ENCODE measurements at places on chromosomes 4 and X. TPM values are rescaled to one million over a fixed set of nuclear protein-coding genes. Genes with fewer than 3 reads are reported as not detected.
A peak's percentile ranks its signal among the peaks of the same experiment; 100 is the strongest.

GRCh38 chr4:48774760-48775710, 5.0 kb downstream of the FRYL start:
- DNase-seq, result no peak
- H3K27me3 ChIP-seq, result no peaks in the 10 kb centered on the region
- no peak overlapping the region for H3K4me3 ChIP-seq
- no peak overlapping the region for H3K27ac ChIP-seq

- H3K27me3 ChIP-seq, result no peaks in the 10 kb centered on the region
- H3K4me3 ChIP-seq, result no peak overlapping the region
- no peaks in the 10 kb centered on the region for H3K36me3 ChIP-seq
These were observed 31.6 kb upstream of the MSN start for GRCh38 chrX:65635822-65636221.

GRCh38 chr4:155811083-155811482, 52.3 kb downstream of the GUCY1B1 start:
- no peak for DNase-seq
- no peak overlapping the region for H3K27ac ChIP-seq
- no peak overlapping the region for H3K4me3 ChIP-seq

- DNase-seq, result no peak
- H3K27me3 ChIP-seq, result no peaks in the 10 kb centered on the region
- no peaks in the 10 kb centered on the region for H3K4me1 ChIP-seq
- no peaks in the 10 kb centered on the region for H3K36me3 ChIP-seq
These were observed 1.2 kb downstream of the RAB9B start for GRCh38 chrX:103830848-103831247.

- no peak overlapping the region for H3K4me3 ChIP-seq
- DNase-seq, result no peak
- no peaks in the 10 kb centered on the region for H3K36me3 ChIP-seq
- H3K27me3 ChIP-seq, result no peaks in the 10 kb centered on the region
These were observed 128.7 kb downstream of the ARHGAP24 start for GRCh38 chr4:85603437-85604336.

DNA sequence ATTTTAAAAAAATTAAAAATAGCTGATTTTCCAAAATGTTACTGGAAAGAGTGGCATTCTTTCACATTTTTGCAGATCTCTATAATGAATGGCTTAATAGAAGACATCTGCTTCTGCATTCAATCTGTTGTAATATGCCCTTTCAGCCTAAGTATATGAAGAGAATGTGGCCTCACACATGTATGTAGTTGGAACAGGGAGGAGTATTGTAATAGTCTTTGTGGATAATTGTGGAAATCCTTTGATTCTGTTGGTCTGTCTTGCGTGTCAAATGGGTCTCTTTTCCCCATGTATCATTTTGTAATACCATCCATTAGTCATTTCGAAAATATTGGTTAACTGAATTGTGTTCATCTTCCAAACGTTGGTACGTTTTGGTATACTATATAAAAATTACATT, 11.6 kb downstream of the TXLNG start:
- no peaks in the 10 kb centered on the region for H3K4me1 ChIP-seq
- no peak overlapping the region for H3K27ac ChIP-seq
- peaks cover 16% of the 10 kb centered on the region for H3K36me3 ChIP-seq
- H3K4me3 ChIP-seq, result no peak overlapping the region

GRCh38 chr4:1737666-1738065, 16.3 kb downstream of the TACC3 start:
- H3K27me3 ChIP-seq, result no peaks in the 10 kb centered on the region
- no peak for DNase-seq
- H3K4me3 ChIP-seq, result no peak overlapping the region
- H3K27ac ChIP-seq, result no peak overlapping the region
- H3K4me1 ChIP-seq, result no peaks in the 10 kb centered on the region
- peaks cover 50% of the 10 kb centered on the region for H3K36me3 ChIP-seq

- peaks cover 23% of the 10 kb centered on the region for H3K4me1 ChIP-seq
- H3K27me3 ChIP-seq, result no peaks in the 10 kb centered on the region
- peak overlapping the region; percentile 85 for H3K4me3 ChIP-seq
- peak; percentile 77 for DNase-seq
These were observed 487 bp downstream of the HMGB2 start for GRCh38 chr4:173333658-173334084.

DNA sequence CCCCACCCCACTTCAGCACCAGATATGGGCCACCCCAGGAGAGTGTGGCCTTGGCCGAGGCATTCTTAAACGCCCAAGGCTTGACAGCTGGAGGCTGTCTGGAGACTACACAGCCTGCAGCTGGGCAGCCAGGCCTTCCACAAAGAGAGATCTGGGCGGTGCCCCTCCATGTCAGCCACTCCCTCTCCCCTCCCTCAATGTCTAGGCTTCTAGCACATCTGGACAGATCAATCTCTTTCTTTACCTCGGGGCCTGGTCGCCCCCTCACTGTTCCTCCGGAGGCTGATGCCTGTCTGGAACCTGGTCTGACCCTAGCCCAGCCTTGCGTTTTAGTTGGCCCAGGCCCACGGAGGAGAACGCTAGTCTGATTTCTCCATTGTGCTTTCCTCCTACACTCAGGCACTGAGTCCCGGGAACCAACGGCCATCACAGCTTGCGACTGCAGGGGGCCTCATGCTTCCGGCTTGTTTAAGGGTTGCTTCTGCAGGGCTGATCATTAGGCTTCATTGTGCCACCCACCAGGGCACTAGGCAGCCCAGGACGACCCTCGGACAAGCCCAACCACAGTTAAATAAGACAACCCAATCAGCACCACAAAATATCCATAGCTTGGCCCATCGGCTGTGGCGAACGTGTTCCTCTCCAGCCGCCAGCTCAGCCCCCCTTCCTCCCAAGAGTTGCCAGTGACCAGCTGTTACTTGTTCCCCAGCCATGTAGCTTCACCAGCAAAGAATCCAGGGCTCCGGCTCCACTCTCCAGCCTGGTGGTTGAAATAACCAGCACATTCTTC, 200.6 kb downstream of the BCOR start:
- no peaks in the 10 kb centered on the region for H3K27me3 ChIP-seq
- DNase-seq, result peak; percentile 49
- H3K27ac ChIP-seq, result peak overlapping the region; percentile 53
- no peaks in the 10 kb centered on the region for H3K36me3 ChIP-seq
- H3K4me1 ChIP-seq, result peaks cover 20% of the 10 kb centered on the region
- no peak overlapping the region for H3K4me3 ChIP-seq

GRCh38 chr4:182126603-182127002, 116.6 kb upstream of the TENM3 start:
- DNase-seq, result no peak
- H3K27ac ChIP-seq, result no peak overlapping the region
- H3K4me3 ChIP-seq, result no peak overlapping the region

GRCh38 chr4:155307731-155308277, 69.0 kb downstream of the MAP9 start:
- no peaks in the 10 kb centered on the region for H3K27me3 ChIP-seq
- no peak overlapping the region for H3K27ac ChIP-seq
- no peaks in the 10 kb centered on the region for H3K4me1 ChIP-seq

DNA sequence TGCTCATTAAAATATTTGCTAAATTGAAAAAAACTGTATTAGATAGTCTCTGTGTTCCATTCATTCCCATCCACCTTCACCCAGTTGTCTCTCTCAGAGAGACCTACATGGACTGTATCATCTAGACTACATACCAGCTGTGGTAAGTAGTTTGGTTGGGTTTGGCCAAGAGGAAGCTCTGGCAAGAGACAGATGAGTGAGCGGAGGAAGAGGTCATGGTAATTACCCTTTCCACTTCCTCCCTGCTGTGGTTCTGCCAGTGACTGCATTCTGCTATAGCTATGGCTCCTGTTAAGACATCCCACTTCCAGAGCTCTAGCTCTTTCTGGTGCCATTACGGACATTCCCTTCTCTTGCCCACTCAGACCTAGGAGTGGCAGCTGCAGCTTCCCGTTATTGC, 239.0 kb upstream of the MID1 start:
- no peaks in the 10 kb centered on the region for H3K36me3 ChIP-seq
- no peak for DNase-seq
- H3K4me3 ChIP-seq, result no peak overlapping the region
- no peaks in the 10 kb centered on the region for H3K4me1 ChIP-seq
- H3K27me3 ChIP-seq, result no peaks in the 10 kb centered on the region
- H3K27ac ChIP-seq, result no peak overlapping the region

DNA sequence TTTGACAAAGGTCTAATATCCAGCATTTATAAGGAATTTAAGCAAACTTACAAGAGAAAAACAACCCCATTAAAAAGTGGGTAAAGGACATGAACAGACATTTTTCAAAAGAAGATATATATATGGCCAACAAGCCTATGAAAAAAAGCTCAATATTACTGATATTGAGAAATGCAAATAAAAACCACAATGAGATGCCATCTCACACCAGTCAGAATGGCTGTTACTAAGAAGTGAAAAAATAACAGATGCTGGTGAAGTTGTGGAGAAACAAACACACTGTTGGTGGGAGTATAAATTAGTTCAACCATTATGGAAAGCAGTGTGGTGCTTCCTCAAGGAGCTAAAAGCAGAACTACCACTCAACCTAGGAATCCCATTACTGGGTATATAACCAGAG, 91.6 kb upstream of the EFHC2 start:
- no peaks in the 10 kb centered on the region for H3K27me3 ChIP-seq
- no peak for DNase-seq
- H3K36me3 ChIP-seq, result no peaks in the 10 kb centered on the region
- no peaks in the 10 kb centered on the region for H3K4me1 ChIP-seq
- H3K4me3 ChIP-seq, result no peak overlapping the region

DNA sequence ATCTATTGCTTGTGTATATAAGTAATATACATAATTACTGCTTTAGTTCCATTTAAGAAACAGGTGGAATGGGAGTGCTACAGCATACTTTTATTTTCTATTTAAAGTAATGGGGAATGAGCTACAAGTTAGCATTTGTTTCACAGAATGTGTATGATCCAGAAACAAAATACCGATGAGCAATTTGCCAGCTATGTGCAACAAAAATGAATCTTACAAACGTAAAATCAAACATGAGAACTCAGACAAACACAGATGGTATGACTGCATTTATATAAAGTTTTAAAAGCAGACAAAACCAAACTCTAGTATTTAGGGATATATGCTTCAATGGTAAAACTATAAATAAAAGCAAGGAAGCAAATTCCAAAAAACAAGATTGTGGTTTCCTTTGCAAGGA, 141.7 kb downstream of the PAPSS1 start:
- no peak for DNase-seq
- no peaks in the 10 kb centered on the region for H3K36me3 ChIP-seq
- H3K4me3 ChIP-seq, result no peak overlapping the region
- no peaks in the 10 kb centered on the region for H3K27me3 ChIP-seq
- no peaks in the 10 kb centered on the region for H3K4me1 ChIP-seq

- peaks cover 53% of the 10 kb centered on the region for H3K36me3 ChIP-seq
- peaks cover 12% of the 10 kb centered on the region for H3K4me1 ChIP-seq
- H3K4me3 ChIP-seq, result no peak overlapping the region
These were observed 4.9 kb downstream of the BCAP31 start for GRCh38 chrX:153719238-153719637.

GRCh38 chr4:101238706-101239105, 108.6 kb downstream of the PPP3CA start:
- no peaks in the 10 kb centered on the region for H3K36me3 ChIP-seq
- no peak overlapping the region for H3K27ac ChIP-seq
- H3K4me1 ChIP-seq, result peaks cover 16% of the 10 kb centered on the region
- H3K27me3 ChIP-seq, result no peaks in the 10 kb centered on the region
- H3K4me3 ChIP-seq, result no peak overlapping the region

- no peaks in the 10 kb centered on the region for H3K4me1 ChIP-seq
- no peaks in the 10 kb centered on the region for H3K36me3 ChIP-seq
- DNase-seq, result no peak
- H3K4me3 ChIP-seq, result no peak overlapping the region
- no peaks in the 10 kb centered on the region for H3K27me3 ChIP-seq
- H3K27ac ChIP-seq, result no peak overlapping the region
These were observed 11.4 kb downstream of the FAM120C start for GRCh38 chrX:54171527-54172250.

GRCh38 chr4:18445110-18445509, 423.6 kb upstream of the LCORL start:
- H3K36me3 ChIP-seq, result no peaks in the 10 kb centered on the region
- DNase-seq, result no peak
- no peak overlapping the region for H3K4me3 ChIP-seq
- H3K4me1 ChIP-seq, result no peaks in the 10 kb centered on the region

DNA sequence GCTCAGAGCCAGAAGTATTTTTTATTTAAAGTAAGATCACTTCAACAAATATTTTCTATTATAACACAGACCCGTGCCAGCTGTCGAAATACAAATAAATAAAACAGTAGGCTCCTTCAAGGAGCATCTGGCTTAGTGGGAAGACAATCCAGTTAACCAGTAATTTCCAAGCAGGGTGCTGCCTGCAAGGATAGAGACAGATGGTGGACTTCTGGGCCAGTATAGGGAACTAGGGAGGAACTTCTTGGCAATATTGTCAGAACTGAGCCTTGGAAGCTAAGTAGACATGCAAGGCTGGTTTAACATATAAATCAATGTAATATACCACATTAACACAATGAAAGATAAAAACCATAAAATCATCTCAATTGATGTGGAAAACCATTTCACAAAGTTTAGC, 17.0 kb upstream of the MTMR1 start:
- no peak overlapping the region for H3K4me3 ChIP-seq
- peaks cover 12% of the 10 kb centered on the region for H3K36me3 ChIP-seq
- DNase-seq, result no peak
- H3K27ac ChIP-seq, result no peak overlapping the region
- no peaks in the 10 kb centered on the region for H3K27me3 ChIP-seq
- no peaks in the 10 kb centered on the region for H3K4me1 ChIP-seq

GRCh38 chrX:56785442-56785841, 56.4 kb downstream of the NBDY start:
- no peaks in the 10 kb centered on the region for H3K4me1 ChIP-seq
- no peaks in the 10 kb centered on the region for H3K36me3 ChIP-seq
- no peak overlapping the region for H3K4me3 ChIP-seq
- no peak overlapping the region for H3K27ac ChIP-seq
- no peaks in the 10 kb centered on the region for H3K27me3 ChIP-seq

GRCh38 chr4:113665036-113665435, 96.5 kb downstream of the CAMK2D start:
- H3K27ac ChIP-seq, result no peak overlapping the region
- DNase-seq, result no peak

Gene PROM1
- 10.1 TPM for total RNA-seq

Gene PRDM8
- 1.6 TPM for total RNA-seq

Gene SLC26A1
- 1.0 TPM for total RNA-seq

Gene TMEM144
- total RNA-seq, result 13.1 TPM

Gene FGF2
- 8.1 TPM for total RNA-seq

Gene BTC
- total RNA-seq, result 2.9 TPM

Gene ARL9
- total RNA-seq, result not detected

Gene TREX2
- total RNA-seq, result 0.80 TPM

Gene TRIM61
- total RNA-seq, result 0.89 TPM

Gene FHDC1
- 21.9 TPM for total RNA-seq

All from lower lobe of right lung (tissue), 2 donors.